ENCODE measurements at places on chromosomes 6 and 20.
A peak's percentile ranks its signal among the peaks of the same experiment; 100 is the strongest.

- DNase-seq, result no peak
These were observed 580.6 kb downstream of the TFAP2A start for GRCh38 chr6:9834233-9834632.

DNA sequence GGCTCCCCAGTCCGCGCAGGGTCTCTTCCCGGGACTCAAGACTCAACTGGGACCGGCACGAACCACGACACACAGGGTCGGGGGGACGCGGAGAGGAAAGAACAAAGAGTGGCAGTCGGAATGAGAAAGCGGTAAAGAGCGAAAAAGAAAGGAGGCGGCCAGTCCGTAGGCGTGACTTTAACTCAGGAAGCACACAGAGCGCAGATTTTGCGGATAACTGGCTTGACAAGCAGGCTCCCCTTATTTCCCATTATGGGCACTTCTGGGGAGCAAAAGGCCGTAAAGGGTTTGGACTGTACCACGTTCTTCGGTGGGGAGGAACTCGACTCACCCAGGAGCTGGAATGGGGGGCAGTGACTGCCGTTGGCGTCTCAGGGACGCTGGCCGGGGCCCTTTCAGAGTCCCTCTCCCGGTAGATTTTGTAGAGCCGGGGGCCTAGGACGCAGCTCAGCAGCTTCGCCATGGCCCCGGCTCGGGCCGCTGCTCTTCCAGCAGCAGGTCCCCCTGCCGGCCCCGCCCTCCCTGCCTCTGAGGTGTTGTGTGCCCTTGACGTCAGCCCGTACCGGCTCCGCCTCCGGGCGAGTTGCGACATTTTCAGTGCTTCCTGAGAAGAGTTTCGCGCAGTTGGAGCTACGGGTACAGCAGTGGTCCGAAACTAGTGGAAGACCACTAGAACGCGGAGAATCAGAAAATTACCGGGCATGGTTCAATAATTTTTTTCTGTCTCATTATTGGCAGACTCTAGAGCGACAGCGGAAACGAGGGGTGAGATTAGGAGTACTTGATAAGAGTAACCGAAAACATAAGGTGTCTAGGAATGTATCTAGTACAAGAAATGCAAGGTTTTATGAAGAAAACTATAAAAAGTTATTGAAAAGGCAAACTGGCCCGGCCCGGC lies at the start of gene ABHD16A:
ABHD16A (minus strand) TSS at position 506 of the 898 bp plus-strand sequence; CDS start at position 463, 43 bp downstream.
- peak; percentile 93 for DNase-seq

DNA sequence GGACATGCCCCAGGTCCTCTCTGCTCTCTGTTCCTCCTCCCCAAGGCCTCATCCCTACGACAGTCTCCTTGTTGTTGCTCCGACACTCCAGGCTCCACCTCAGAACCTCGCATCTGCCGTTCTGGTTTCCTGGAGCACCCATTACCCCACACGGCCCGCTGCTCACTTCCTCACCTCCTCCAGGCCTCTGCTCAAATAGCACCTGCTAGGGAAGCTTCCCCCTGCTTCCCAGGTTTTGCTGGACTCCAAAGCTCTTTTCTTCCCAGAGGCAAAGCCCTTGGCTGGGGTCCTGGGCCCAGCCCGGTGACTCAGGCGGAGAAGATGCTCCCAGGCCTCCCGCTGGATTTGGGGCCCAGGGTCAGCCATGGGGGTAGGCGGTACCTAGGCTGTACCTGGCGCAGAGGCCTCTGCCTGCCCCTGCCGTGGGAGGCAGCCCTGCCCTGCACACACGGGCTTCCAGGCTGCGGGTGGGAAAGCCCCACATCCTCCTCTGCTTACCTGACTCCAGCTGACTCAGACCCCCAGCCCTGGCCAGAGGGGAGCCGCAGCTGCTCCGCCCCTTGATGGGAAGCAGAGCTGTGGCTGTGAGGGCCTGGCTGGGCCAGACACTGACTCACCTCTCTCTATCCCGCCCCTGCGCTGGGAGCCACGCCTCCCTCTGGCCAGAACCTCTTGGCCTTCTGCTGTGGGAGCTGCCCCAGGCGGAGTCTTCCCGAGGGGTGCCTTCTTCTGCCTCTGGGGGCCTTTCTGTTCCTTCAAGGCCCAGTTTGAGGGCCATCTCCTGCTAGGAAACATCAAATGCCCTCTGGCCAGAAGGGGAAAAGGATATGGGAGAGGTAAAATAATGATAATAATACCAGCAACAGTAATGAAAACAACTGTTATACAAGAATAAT lies 130.5 kb downstream of the CEBPB start:
- DNase-seq, result peak; percentile 30

DNA sequence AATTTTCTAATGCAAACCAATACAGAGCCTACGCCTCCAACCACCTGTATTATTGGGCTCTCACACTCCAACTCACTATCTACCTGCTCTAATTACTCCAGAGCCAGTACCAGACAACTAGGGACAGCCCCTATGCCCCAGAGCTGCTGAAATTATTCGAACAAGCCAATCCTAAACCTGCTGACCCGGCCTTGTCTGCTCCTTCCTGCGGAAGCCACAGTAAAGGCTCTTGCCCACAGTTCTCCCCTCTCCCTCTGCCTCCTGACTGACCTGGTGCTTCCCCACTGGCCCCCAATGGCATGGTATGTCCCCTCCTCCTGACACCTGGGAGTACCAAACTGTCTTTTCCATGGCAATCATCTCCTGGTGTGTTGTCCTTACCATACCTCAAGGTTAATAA lies 4.1 kb upstream of the TOX2 start:
- no peak for DNase-seq

DNA sequence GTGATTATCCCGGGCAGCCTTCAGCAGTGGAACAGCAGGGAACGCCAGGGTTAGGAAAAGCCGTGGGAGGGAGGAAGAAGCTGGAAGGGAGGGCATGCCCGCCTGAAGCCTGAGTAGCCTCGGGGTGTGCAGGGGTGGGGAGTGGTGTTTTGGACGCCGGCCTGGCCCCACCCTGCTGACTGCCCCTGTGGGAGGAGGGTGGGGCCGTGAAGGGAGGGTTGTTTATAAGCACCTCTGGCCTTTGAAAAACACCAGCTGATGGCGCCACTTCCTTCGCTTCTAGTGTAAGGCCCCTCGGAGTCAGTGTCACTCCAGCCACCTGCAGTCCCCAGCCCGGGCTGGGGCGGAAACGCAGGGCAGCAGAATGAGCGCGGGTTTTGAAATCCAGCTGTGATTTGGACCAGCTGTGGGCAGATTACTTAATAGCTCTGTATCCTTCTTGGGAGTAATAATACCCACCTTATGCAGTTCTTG lies 52.8 kb upstream of the BMP6 start:
- no peak for DNase-seq

DNA sequence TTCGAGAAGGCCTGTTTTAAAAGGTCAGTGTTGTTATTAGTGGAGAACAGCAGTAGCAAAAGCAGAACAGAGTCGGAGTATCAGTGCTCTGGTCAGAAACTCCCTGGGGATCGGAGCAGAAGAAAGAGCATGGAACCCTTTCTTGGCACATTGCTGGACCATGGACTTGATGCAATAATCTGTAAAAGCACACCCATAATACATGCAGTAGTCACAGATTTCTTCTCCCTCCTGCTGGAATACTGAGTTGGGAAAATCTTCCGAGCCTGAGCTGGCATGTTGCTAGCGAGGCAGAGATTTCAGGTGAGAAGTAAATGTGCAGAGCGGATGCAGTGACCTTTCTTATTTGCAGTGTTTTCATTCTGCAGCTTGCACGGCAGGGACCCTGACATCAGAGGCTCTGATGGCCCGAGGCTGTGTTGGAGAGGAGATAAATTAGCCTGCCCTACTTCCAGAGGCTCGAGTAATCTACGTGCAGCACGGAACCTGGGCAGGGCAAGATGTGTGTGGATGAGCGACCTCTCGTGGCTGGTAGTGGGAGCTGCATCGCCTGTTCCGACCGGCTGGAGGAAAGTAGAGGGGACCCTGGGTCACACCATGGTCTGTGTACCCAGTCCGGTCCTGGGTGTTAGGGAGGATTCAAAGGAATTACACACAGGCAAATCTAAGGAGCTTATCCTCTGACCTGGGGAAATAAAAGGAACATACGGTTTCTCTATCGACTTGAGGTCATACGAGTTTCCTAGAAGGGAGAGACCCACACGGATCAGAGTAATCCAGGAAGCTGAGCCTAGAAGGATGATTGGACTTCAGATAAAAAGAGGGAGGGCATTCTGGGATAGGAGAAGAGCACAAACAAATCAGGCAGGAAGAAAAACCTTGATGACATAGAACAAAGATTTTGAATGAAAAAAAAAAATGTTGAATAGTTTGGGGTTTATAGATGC lies 137.0 kb upstream of the STMND1 start:
- peak; percentile 35 for DNase-seq

GRCh38 chr6:108795814-108796213 lies 52.4 kb upstream of the ARMC2 start:
- DNase-seq, result no peak

DNA sequence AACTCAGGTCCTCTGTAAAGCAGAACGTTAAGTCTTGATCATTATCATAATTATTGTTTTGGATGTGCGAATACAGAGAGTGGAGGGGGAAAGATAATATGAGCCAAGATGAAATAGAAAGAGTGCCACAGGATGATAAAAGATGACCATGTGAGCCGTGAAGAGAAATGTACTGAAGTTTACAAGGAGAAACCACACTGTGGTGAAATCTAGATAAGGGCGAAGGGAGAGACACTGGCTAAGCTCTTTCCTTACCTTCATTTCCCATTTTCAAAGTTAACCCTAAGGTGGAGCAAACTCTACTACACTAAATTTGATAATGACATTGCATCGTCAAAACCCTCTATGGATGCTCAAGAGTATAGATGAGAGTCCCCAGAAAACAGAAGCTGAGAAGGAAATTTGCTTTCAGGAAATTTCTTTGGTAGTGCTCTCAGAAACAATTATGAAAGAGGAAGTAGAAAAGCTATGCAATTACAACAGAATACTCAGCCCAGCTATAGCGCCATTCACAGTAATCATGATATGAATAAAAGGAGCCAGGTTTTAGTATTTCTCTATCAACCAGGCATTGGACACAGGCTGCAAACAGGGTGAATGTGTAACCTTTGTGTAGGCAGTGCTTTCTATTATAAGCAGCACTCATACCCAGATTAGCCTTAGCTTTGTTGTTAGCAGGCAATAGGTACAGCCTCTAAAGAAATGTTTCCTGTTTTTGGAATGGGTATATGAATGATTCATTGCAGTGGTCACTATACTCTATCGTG lies 1080.7 kb downstream of the GRIK2 start:
- no peak for DNase-seq

DNA sequence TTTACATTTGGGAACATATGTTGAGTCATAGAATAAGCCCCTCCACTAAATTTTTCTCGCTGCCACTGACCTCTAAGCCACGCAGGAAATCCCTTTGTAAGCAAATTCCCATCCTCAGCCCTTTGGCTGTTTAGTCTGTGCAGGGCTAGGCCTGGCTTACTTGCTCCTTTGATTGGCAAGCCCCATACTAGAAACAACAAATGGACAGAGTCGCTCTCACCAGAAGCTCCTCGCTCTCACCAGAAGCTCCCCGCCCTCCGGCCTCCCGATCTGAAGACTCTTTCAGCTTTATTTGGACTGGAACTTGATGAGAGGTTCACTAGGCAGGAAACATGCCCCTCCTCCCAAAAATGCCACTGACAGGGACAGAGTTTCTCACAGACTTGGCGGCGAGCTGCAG lies 149.2 kb upstream of the EXOC2 start:
- no peak for DNase-seq

- DNase-seq, result no peak
These were observed 22.2 kb downstream of the EIF2S2 start for GRCh38 chr20:34089655-34090345.

- no peak for DNase-seq
These were observed 118.2 kb downstream of the TENT5A start for GRCh38 chr6:81634155-81634880.

DNA sequence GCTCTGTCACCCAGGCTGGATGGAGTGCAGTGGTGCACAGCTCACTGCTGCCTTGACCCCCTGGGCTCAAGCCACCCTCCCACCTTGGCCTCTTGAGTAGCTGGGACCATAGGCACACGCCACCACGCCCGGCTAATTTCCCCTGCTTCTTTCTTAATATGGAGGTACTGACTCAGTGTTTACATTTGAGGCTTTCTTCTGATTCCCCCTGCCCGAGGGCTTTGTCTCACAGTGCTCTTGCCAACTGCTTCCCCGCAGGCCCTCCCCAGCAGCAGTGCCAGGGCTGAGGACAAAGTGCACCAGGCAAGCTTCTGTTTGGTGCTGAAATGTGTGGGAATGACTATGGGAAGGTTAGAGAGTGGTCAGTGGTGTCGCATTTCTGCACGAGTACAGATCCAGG lies 34.8 kb downstream of the NR2E1 start:
- no peak for DNase-seq

DNA sequence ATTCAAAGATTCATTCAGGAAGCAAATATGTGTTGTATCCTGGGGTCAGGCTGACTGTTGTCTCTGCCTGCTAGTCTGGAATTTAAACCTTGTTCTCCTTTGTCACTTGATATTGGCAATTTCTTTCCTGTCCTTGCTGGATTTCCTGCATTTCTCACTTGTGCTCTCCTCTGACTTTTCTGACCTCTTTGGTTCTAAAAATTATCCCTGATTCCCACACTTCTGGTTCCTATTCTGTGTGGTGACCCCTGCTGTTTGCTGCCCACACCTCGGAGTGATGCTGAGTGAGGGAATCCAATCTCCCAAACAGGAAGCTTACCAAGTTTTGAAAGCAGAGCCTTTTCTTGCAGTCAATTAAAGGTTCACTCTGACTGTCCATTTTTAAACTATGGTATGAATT lies 345.3 kb downstream of the CDKAL1 start:
- no peak for DNase-seq

DNA sequence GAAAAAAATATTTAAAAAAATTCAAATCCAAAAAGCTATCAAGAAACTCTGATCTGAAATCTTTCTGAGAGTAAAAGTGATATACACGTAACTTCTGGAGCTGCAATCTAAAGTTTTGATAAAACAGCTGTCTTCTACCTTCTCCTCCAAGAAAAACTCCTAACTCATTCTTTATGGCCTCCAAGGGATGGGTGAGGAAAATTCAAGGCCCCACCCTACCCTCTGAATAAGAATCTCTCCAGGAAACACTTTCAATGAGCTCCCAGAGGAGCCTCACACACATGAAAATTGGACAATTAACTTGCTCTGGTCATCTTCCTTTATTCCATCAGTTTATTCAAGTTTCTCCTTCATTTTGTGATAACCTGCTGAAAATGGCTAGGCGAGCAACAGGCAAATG lies 93.4 kb downstream of the FNDC1 start:
- no peak for DNase-seq

GRCh38 chr20:9290331-9290730 lies 221.4 kb downstream of the PLCB4 start:
- DNase-seq, result no peak

- DNase-seq, result no peak
These were observed 123.8 kb upstream of the TMEM170B start for GRCh38 chr6:11413728-11414127.
